ENCODE measurements at places on chromosomes 12 and 14.

DNA sequence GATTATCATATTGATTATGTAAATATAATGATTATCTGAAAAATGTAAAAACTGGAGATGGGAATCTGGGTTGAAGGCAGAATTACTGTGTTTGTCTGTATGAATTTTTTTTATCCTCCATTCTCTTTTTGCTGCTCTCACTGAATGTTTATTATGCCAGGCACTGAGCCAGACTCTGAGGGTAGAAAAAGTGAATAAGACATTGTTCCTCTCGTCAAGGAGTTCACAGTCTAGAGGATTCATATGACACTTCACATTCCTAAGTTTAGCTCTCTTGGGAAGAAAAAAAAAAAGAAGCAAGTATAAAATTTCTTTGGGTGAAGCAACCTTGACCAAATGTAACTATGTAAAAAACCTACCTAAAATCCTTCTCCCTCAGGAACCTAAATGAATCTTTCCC lies 120.9 kb upstream of the LMO3 start:
- no peak for DNase-seq

GRCh38 chr14:96586921-96587822 lies 85.0 kb downstream of the PAPOLA start:
- DNase-seq: peak; percentile 35

GRCh38 chr12:6078398-6079096 lies 45.9 kb downstream of the VWF start:
- DNase-seq: peak; percentile 86

DNA sequence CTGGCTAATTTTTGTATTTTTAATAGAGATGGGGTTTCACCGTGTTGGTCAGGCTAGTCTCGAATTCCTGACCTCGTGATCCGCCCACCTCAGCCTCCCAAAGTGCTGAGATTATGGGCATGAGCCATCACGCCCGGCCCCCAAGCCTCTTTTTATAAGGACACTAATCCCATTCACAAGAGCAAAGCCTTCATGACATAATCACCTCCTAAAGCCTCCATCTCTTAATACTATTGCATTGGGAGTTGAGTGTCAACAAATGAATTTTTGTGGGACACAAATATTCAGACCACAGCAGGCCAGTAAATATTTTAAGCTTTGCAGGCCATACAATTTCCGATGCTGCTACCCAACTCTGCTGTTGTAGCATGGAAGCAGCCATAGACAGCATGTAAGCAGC lies 10.9 kb downstream of the RNF212B start:
- DNase-seq: no peak

DNA sequence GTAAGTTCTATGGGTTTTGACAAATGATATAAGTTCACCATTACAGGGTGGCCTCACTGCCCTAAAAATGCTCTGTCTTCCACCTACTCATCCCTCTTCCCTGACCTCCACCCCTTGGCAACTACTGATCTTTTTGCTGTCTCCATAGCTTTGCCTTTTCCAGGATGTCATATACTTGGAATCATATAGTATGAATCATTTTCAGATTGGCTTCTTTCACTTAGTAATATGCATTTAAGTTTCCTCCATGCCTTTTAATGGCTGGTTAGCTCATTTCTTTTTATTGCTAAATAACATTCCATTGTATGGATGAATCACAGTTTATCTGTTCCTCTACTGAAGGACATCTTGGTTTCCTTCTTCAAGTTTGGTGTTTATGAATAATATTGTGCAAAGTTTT lies 14.0 kb upstream of the PEX5 start:
- no peak for DNase-seq

- peak; percentile 71 for DNase-seq
Observed at GRCh38 chr14:75831455-75831854, 150.3 kb downstream of the TGFB3 start.

- DNase-seq: no peak
Observed at GRCh38 chr14:31326111-31326510, 94.2 kb downstream of the HEATR5A start.

GRCh38 chr12:52637299-52637698 lies 14.7 kb downstream of the KRT2 start:
- DNase-seq: peak; percentile 25

DNA sequence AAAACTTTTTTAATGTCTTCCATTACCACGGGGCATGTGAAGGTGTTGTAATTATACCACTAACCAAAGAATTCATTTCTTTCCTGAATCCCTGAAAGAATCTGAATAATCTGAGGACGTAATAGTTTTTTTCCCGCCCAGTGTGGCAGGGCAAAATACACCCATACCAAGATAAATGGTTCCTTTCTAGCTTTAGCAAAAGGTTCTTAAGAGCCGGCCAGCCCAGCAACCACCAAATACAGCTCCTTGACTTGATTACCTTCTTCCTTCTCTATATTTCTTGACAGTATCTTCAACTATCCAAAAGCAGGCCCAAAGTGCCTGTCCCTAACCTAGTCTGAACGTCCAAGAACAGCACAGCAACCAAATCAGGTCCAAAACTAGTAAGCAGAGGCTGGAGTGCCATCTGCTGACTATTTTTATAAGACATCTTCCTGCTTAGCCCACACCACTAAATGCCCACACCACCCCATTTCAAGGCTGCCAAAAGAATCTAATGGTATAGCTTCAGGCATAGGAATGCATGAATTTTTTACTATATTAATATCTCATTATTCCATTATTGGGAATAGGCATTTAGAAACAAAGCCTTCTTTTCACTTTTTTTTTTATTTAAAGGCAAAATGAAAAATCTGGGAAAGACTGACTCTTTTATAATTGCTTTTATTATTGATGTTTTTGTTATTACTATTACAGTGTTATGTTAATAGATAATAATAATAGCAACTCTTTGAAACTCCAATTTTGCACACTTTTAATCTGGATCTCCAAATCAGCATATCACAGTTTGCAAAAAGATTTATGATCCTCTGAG lies 524.4 kb downstream of the MED13L start:
- DNase-seq: peak; percentile 83

GRCh38 chr14:66115740-66116502 lies 370.2 kb upstream of the CCDC196 start:
- no peak for DNase-seq

DNA sequence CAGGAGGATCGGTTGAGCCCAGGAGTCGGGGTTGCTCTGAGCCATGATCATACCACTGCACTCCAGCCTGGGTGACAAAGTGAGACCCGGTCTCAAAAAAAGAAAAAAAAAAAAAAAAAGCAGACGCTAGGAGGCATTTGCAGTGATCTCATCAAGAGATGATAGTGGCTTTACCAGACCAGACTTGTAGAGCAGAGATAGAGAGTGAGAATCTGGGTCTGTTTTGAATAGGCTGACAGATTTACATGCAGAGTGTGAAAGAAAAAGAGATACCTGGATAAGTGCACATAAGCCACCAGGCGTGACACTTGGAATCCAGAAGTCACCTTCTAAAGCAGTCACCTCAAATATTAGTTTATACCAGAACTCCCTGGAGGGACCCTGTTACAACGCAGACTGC lies 21.1 kb upstream of the FLRT2 start:
- DNase-seq: no peak

DNA sequence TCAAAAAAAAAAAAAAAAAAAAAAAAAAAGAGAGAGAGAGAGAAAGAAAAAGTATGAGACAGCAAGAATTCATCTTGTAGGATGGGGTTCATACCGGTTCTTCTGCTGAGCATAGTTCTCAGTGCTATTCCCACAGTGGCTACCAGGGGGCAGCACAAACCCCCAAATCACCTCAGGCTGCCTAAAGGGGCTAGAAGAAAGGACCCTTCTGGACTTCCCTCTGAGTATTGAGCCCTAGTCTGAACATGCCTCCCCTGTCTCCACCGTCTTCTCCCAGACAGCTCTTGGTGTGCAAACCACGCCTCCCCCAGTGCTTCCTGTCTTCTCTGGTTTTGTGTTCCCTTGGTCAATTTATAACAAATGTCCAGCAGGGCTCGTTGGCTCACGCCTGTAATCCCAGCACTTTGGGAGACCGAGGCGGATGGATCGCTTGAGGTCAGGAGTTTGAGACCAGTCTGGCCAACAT lies 31.3 kb upstream of the SMUG1 start:
- peak; percentile 96 for DNase-seq

GRCh38 chr14:54881235-54881760 lies 21.3 kb downstream of the GCH1 start:
- peak; percentile 3 for DNase-seq

DNA sequence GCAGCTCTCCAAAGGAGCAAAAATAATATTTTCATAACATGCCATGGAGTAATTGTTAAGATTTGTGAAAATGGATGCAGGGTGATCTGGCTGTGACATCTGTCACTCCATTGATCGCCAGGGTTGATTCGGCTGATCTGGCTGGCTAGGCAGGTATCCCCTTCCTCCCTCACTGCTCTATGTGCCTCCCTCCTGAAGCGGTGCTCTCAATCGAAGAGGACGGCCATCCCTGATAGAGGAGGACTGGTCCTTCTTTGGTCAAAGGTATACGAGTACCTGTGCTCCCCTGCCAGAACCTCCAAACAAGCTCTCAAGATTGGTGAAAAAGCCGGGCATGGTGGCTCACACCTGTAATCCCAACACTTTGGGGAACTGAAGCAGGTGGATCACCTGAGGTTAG lies 47.9 kb downstream of the VCPKMT start:
- no peak for DNase-seq

DNA sequence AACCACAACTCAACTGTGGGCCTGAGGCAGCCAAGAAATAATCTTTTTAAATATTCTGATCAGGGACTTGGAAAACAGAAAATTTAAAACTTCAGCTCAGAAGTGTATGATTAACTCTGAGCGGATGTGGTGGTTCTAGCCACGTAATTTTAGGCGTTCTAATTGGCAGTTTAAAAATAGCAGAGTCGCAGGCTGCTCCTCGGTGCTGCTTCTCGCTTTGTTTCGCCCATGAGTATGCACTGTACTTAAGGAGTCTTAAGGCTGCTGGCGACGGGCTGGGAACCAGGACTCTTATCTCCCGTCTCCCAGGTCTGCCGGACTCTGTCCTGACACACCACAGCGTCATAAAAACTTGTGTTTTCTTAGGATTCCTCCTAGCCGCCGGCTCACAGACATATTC lies 113.4 kb upstream of the PELI2 start:
- DNase-seq: no peak

GRCh38 chr12:21828779-21829178 lies 54.3 kb upstream of the KCNJ8 start:
- no peak for DNase-seq

- DNase-seq: no peak
Observed at GRCh38 chr12:29024117-29024516, 125.0 kb upstream of the FAR2 start.

DNA sequence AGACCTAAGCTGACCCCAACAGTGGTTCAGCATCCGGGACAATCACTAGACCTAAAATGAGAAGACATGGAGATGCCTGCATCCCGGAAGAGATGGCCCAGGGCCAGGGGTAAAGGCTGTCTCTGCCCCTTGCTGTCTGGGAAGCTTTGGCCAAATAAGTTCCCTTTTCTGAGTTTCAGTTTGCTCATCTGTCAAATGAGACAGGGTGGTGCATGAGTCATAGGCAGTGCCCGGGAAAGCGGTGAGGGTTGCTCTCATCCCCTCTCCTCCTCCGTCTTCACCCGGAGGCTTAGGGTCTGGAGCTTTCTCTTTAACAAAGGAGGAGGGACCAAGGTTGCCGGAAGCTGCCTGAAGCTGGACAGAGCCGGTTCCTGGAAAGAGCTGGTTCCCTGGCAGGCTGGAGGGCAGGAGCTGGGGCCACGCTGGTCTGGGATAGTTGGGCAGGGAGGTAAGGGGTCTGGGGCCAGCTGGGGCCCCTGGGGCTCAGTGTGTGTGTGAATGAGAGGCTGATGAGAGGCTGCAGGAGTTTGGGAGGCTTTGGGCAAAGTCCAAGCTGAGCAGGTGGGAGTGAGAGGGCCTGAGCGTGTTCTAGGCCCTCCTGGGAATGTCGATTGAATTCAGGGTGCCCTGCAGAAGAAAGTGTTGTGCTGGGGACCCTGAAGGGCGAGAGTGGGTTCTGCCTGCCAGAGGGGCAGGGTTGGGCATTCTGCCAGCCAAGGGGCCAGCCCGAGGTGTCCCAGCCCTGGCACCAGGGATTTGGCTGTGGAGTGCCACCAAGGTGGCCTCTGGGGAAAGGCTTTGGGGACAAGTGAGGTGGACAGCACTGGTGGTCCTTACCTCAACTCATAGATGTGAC lies at the start of gene SDSL:
TSS of gene SDSL (plus strand) at position 351 of the 856 bp plus-strand sequence. CDS start 5,603 bp downstream, outside the sequence.
- DNase-seq: peak; percentile 98

DNA sequence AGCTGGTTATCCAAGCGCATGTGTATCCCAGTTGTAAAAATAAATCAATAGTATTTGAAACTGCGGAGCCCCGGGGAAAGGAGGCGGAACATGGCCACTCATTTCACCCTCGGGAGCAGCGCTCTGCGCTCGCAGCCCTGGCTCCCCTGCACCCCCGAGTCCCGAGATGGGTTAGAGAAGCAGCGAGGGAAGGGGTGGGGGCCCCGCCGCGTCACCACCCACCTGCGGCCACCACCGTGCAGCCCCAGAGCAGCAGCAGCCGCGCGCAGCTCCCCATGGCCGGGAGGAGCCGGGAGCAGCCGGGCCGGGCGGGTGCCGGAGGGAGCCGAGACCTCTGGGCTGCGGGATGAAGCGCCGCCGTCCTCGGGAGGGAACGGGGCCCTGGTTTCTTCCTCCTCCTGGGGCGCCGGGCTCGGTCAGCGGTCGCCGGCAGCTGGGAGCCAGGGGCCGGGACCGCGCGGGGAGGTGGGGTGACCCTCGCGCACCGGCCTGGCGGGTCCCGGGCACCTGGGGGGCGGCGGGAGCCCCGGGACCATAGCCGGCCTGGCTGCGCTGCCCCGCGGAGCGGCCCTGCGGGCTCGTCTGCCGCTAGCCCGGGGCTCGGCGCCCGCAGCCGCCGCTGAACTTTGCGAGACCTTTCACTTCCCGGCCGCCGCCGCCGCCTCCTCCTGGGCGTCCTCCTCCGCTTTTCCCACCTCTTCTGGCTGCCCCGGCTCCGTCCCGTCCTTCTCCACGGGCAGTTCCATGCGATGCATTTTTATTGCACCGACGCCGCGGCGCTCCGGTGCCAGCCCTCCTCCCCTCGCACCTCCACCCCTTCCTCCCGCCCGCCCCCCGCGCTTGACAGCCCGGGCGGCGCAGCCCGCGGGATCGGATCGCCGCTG lies at the start of gene NTN4:
TSS of gene NTN4 (minus strand) at position 732 of the 884 bp plus-strand sequence. CDS start at position 277, 455 bp downstream.
- DNase-seq: peak; percentile 82

- DNase-seq: no peak
Observed at GRCh38 chr12:7113389-7113871, 4.4 kb upstream of the C1RL start.

GRCh38 chr12:132411457-132411856 lies 78.5 kb upstream of the FBRSL1 start:
- no peak for DNase-seq

GRCh38 chr12:12723681-12724420 lies 6.7 kb downstream of the CDKN1B start:
- DNase-seq: peak; percentile 72

DNA sequence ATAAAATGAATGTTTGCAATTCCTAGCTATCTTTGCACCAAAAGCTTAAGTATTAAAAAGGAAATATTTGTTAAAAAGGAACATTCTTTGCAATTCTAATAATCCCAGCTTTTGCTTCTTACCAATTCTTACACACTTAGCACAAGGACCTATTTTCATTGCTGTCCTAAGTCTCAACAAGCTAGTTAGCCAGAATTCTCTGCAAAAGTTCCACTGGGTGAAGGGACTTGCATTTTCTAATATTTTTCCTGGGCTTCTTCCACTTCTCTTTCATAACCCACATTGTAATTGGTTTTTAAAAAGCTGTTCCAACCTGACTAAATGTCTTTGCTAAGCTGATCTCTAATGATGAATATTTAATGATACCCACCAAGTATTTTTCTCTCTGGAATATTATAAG lies 307.7 kb upstream of the DIO2 start:
- no peak for DNase-seq
